ENCODE measurements at places on chromosomes 16 and 17.

- peak; percentile 41 for DNase-seq
Observed at GRCh38 chr17:50267074-50267841, 7.0 kb upstream of the TMEM92 start.

GRCh38 chr17:520447-521182 lies 168.0 kb upstream of the RPH3AL start:
- DNase-seq: no peak

- DNase-seq: peak; percentile 47
Observed at GRCh38 chr17:81295676-81296381, 722 bp upstream of the SLC38A10 start.

GRCh38 chr16:85136213-85136701 lies 24.0 kb upstream of the CIBAR2 start:
- peak; percentile 46 for DNase-seq

GRCh38 chr17:72906306-72906705 lies 186.2 kb downstream of the SLC39A11 start:
- no peak for DNase-seq

DNA sequence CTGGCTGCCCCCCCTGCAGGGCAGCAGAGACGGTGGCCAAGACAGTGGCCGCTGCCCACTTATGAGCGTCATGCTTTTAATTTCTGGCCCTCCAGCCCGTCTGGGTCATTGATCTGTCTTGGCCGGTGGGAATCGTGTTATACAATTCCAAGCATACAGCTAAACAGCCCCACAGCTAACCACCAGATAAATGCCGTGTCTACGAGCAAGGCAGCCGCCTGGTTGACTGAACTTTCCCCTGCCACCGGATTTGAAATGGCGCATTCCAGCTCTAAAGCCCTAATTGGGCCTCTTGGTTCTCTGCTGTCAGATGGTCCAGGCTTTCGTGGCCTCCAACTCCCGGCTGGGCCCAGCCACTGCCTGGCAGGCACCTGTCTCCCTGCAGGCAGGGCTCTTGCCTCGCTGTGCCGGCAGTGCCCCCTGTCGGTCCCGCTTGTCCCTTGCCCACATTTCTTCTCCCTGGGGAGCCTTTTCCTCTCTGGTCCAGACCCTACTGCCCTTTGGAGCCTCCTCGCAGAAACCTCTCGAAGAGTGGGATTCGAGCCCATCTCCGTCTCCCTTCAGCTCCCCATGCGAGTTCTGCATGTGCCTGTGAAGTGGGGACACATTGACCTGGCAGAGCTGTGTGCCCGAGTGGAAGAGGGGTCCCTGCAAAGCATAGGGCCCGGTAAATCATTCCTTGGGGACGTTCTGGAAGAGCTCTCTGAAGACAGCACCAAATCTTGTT lies 1.8 kb upstream of the RBFOX3 start:
- peak; percentile 45 for DNase-seq

DNA sequence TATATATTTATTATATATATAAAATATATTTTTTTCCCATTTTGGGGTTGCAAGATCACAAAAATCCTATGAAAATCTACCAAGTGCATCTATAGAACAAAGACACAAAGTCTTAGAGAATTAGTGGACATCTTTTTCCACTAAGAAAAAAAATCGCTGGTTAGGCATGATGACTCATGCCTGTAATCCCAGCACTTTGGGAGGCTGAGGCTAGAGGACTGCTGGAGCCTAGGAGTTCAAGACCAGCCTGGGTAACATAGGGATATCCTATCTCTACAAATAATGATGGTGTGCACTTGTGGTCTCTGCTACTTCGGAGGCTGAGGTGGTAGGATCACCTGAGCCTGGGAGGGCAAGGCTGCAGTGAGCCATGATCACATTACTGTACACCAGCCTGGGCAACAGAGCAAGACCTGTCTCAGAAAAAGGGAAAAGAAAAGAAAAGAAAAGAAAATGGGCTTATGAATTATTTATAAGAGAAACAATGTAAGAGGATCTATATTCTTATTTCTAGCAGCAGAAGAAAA lies 185.1 kb upstream of the PSMD7 start:
- DNase-seq: no peak

- no peak for DNase-seq
Observed at GRCh38 chr17:82229698-82230608, 1.1 kb downstream of the SLC16A3 start.

GRCh38 chr16:10968498-10968897 lies 24.1 kb downstream of the CLEC16A start:
- DNase-seq: no peak

DNA sequence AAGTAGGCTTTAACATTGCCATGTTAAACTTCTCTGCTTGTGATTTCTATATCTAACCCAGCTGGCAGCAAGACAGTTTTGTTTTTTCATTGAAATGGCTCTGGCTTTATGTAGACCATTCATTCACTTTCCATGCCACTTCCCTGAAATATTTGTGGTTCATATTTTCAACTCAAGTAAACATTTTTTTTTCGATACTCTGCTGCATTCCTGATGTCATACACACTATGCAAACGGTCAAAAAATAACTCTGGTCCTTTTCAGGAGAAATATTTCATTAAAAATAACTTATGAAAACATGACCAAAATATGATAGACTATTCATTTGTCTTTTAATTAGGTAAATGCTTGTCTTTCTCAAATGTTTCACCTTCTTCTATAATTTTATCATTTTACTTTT lies 116.3 kb downstream of the USP22 start:
- peak; percentile 65 for DNase-seq

DNA sequence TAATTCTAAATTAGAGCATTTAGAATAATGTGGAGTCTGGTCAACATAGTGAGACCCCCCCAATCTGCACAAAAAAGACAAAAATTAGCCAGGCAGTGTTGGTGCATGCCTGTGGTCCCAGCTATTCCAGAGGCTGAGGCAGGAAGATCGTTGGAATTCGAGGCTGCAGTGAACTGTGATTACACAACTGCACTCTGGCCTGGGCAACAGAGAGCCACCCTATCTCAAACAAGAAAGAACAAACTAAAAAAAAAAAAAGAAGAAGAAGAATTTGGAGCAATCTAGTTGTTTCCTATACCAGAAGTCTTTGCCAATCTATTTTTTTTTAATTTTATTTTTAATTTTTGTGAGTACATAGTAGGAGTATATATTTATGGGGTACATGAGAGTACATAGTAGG lies 6.0 kb downstream of the CETP start:
- DNase-seq: peak; percentile 59

- DNase-seq: no peak
Observed at GRCh38 chr16:80341263-80341662, 199.5 kb upstream of the DYNLRB2 start.

DNA sequence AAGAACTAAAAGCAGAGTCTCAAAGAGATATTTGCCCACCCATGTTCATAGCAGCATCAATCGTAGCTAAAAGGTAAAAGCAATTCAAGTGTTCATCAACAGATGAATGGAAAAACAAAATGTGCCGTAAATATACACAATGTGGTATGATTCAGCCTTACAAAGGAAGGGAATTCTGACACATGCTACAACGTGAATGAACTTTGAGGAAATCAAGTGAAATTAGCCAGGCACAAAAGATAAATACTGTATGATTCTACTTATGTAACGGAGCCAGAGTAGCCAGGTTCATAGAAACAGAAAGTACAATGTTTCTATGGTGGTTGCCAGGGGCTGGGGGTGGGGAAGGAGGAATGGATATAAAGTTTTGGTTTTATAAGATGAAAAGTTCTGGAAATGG lies 57.8 kb upstream of the IL34 start:
- no peak for DNase-seq

GRCh38 chr16:3458278-3458851 lies 14.9 kb downstream of the NAA60 start:
- DNase-seq: peak; percentile 59

DNA sequence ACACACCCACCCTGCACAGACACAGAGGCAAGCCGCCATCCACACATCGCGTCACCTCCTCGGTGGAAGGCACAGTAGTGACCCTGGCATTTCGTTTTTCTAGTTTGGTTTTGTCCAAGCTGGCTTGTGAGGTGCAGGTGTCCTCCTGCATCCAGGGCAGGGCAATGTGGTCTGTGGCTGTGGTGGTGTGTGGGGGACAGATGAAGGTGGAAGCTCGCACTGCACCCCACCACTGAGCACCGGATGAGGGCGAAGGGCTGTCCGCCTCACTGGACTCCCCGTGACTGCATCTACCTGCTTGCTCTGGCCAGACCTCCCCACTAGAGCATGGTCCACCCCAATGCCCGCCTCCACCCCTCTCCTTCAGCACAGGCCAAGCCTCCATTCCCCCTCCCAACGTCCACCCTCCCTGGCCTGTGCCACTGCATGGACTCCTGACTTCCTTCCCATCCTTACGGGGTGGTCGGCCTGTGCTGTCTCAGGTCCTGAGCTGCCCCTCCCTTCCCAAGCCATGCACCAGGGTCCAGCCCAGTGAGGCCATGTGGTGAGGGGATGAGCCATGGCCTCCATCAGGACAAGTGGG lies 78.8 kb upstream of the CBX4 start:
- DNase-seq: no peak

Data from EL (cell line).